ENCODE measurements at places on chromosomes 1 and 21.
A peak's percentile ranks its signal among the peaks of the same experiment; 100 is the strongest.

- DNase-seq, result no peak
These were observed 19.3 kb downstream of the ELF3 start for GRCh38 chr1:202029727-202030126.

DNA sequence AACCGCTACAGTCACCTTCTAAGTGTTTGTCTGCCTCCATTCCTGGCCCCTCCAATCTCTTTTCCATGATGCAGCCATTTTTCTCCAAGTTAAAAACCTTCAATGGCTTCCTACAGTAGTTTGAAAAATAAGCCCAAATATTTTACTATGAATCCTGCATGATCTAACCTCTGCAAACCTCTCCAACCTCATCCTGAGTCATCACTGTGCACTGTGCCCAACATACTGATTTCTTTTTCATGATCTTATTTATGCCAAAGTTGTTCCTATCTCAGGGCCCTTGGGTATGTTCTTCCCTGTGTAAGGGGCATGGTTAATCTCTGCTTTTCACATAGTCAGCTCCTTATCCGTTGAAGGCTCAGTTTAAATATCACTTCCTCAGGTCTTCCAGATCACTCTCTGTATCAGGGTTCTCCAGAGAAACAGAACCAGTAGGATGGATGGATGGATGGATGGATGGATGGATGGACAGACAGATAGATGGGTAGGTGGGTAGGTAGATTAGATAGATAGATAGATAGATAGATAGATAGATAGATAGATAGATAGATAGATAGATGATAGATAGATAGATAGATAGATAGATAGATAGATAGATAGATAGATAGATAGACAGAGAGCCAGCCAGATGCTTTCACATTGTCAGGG is 18.1 kb upstream of the PTPN14 start:
- DNase-seq, result no peak

DNA sequence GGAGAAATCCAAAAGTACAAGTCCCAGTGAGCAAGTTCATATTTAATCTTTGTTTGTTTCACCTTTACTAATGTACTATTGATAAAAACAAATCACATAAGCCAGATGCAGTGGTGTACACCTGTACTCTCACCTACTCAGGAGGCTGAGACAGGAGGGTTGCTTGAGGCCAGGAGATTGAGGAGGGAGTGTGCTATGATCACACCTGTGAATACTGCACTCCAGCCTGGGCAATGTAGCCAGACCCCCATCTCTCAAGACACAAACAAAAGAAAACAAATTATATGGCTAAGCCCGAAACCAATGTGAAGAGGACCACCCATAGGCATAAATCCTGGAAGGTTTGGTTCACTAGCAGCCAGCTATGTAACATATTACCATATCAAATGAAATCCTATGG is 9.6 kb upstream of the USP24 start:
- no peak for DNase-seq

DNA sequence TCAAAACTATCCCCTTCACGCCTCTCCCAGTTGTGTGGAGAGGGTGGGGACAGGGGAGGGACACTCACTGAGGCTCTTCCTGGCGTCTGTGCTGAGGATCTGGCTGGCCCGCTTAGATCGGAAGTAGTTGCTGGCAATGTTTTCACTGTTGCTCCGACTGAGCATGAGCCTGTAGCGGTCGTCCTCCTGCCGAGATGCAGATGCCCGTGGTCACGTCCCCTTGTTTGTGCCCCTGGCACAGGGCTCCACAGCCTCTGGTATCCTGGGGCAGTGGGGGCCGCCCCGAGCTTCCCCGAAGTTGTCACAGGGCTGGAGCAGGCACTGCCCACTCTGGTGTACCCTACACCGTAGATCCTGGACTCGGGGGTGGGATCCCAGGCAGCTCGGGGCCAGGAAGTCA is 5.0 kb upstream of the DDOST start:
- no peak for DNase-seq

DNA sequence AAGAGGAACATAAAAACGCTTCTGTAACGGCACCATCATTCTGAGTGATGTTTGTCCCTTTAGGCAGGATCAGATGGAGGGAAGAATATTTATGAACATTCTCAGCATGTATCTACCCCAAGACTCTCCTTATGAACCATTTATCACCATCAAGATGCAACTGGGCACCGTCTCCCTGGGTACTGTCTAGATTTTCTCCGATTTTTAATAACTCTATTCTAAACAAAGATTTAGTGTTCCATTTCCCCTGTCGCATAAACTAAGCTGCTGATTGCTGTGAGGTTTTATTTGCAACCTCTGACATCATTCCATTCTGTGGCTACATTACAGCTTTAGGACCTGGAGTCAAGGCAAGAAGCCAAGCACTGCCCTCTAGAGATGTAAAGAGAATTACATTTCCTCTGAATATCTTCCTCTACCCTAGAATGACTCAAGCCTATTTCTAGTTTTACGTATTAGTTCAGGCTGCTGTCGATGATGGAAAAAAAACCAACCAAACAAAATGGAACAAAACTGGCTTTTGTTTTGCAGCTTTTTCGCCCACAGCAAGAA is 130.1 kb upstream of the MAP1LC3C start:
- DNase-seq, result no peak

DNA sequence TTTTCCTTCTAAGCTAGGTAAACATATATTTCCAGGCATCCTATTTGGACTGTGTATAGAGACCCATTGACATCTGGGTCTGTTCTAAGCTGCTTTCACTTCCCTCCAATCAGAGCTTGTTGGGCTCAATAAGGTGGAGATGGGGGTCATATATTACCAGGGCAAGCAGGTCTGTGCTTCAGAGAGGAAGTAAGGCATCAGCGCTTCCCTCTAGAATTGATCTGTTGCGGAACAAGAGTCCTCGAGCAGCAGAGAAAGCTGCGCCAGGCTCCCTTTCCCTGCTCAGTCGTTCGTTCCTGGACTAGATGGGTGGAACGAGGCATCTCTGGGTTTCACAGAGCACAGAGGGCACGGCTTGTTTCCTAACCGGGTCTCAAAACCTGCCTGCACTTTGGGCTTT is 63.5 kb downstream of the DISC1 start:
- DNase-seq, result no peak

DNA sequence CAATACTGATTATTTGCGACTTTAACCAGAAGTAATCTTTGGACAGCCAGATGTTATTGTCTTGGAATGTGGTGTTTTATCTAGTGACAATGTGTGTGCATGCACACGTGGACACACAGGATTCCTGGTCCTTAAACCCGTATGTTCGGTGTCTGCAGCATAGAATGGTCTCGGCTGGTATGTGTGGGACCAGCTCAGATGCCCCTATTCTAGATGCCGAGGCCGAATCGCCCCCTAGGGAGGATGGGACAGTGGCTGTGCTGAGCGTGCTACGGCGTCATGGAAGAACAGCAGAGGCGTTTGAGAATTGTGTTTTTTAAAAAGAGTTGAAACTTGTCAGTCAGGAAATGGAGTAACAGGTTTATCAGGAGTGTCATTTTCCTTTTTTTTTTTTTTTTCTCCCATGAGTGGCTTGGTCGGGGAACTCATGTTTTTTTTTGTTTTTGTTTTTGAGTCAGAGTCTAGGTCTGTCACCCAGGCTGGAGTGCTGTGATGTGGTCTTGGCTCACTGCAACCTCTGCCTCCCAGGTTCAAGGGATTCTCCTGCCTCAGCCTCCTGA is 30.1 kb downstream of the SKI start:
- no peak for DNase-seq

GRCh38 chr1:47564570-47564969 is 126.7 kb downstream of the FOXD2 start:
- DNase-seq, result no peak

- no peak for DNase-seq
These were observed 12.8 kb upstream of the CLSTN1 start for GRCh38 chr1:9836632-9836960.

GRCh38 chr1:2388004-2388913 is 3.1 kb downstream of the MORN1 start:
- no peak for DNase-seq

DNA sequence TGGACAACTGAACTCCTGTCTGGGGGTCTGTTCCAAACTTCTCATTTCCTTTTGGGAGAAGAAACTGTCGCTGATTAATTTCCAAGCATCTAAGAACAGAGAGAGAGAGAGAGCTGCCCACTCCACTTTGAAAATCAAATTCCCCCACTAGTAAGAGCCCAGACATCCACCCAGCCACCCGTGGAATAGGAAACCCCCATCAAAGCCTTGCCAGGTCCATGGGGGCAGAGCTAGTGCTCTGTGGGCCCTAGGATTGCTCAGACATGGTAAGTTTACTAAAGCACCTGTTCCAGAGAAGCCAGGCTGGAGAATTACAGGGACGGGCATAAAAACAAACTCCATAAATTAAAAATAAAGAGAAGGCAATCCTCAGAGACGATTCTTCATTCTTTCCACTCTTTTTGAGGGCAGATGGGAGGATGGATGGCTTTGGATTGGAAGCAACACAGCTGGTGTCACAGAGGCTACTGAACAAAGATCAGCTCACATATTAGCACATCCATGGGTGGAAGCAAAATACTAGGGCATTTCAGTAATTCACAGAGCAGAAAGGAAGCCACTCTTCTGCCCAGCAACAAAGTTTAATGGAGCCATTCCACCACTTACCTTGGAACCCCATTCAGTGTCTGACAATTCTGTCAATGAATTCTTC is 103.9 kb downstream of the COLGALT2 start:
- no peak for DNase-seq

GRCh38 chr1:41812051-41812450 is 106.7 kb downstream of the HIVEP3 start:
- DNase-seq, result peak; percentile 52

DNA sequence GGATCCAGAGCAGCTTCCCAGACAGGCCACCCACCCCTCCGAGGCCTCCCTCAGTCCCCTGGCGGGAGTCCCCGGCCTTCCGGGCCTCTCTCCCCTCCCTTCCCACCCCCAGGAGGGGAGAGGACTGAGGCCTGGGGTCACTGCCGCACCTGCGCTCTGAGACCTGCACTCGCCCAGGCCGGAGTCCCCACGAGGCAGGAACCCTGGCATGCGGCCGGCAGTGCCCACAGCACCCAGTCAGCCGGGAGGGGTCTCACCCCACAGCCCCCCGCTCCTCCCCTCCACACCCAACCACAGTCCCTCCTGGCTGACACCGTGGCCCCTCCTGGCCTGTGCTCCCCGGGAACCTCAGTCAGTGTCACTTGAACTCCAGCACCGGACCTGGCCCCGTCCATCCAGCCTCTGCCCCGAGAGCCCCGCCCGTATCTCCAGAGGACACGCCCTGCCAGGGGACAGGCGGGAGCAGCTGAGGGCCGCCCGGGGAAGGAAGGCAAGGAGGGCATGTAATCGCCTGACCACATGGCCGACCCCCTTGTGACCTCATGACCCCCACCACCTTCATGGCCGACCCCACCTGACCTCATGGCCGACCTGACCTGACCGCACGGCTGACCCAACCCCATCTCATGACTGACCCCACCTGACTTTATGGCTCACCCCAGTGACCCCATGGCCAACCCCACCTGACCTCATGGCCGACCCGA is 28.7 kb upstream of the TTLL10 start:
- no peak for DNase-seq

DNA sequence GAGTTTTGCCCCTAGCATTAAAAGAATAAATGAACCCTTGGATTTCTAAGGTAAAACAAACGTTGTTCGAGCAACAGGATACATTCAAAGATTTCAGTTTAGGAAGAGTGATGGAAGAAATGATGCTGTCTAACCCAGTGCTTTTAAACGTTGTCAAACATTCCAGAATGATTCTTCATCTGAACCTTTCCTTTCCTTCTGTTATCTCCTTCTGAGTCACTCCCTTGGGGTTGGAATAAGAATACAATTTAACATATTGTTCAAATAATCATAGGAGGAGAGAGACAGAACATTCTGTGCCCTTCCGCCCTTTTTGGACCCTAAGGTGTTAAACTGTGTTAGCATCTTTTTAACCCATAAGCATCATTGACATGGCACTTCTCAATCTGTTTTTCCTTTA is 61.1 kb upstream of the RCOR3 start:
- no peak for DNase-seq

DNA sequence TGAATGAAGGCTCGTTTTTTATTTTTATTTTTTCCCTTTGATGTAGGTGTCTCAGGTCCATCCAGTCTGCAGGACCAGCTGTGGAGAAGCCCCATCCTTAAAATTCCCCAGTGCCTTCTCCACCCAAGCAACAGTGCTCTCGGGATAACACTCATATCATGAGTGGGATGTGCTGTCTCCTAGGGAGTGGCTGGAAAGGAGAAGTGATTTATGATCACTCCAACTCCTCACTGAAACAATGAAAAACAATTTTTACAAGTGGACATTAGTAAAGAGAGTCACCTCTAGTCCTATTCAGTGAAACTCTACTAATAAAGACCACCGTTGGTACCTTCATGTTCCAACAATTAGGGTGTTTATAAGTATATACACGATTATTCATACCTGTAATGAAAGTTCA is 3.5 kb downstream of the STUM start:
- DNase-seq, result no peak

DNA sequence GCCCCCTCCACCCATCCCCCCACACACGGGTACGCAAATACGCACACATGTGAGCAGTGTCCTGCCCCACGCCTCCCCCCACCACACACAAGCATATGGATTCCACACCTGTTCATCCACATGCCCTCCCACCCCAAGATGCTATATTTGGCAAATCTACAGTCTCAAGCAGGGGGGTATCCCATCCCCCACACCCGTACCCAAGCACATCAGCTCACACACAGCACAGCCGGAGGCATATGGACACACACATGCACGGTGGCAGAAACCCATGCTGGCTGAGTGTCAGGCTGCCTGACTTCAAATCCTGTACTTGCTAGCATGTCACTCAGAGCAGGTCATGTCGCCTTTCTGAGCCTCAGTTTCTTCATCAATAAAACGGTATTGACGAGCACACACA is 10.6 kb downstream of the COL16A1 start:
- DNase-seq, result no peak

DNA sequence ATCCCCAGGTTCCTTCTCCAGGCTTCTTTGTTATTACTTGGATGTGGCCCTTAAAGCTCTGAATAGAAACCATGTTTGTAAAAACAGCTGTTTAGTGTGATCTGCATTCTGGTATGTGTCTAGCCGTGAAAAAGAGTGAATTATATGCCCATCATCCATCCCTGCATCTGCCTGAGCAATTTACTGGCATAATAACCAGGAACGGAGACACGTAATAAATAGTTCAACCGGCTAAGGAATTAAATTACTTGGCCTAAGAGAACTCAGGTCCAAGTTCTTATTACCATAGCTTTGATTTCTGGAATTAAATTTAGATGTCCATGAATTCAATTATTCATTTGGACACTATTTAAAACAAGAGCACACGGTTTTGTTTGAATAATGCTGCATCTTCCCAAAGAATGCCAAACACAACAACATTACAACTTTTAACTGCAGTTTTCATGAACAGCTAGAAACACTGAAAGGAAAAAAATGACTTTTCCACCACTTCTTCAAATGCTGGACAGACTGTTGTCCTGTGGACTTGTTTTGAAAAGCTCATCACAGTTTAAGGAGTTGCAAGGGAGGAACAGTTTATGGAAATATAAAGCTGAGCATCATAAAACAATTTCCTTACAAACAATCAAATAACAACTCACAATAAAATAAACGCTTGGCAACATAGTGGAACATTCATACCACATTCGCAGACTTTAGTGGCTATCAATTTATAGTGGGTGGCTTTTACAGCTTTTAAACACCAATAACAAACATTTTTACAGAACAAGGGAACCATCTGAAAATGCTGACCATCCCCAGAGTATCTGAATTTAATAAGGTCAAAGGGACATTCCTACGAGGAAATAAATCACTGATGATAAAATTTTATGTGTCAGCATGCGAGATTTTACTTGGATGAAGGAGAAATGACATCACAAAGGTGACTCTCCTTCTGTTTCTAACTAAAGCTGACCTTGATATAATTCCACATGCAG is 144.7 kb downstream of the APP start:
- DNase-seq, result no peak

GRCh38 chr1:114454539-114454938 is 56.5 kb downstream of the TRIM33 start:
- DNase-seq, result no peak

Data from nephron progenitor cell (in vitro differentiated cells).